ENCODE measurements at places on chromosomes 1 and 21.

DNA sequence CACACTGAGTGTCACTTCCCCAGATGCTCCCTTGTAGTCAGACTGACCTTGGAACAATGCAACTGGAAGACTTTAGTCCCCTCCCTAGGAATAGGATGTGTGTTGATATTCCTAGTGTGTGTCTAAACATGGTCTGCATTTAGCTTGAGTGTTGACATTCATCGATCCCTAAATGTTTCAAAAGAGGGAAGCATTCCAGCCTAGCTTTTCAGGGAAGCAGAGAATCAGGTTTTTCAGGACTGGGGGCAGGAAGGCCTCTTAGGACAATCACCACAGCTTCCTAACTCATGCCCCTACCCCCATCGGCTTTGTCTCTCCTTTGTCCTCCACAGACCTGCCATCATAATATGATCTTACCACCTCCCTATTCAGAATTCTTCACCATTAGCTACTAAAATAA lies 43.4 kb downstream of the NMNAT2 start:
- DNase-seq, result no peak

- DNase-seq, result peak; percentile 97
These were observed at the start of gene ZC3H12A for GRCh38 chr1:37474046-37474696. Gene ZC3H12A, plus strand, starts transcription at chr1:37474580. Its CDS starts 917 bp downstream, at chr1:37475497.

- DNase-seq, result no peak
These were observed 158.1 kb downstream of the VAV3 start for GRCh38 chr1:107806902-107807301.

- DNase-seq, result no peak
These were observed 62.6 kb upstream of the ACOT11 start for GRCh38 chr1:54485416-54485815.

GRCh38 chr1:53896635-53897229 lies 2.7 kb downstream of the DIO1 start:
- DNase-seq, result peak; percentile 91

DNA sequence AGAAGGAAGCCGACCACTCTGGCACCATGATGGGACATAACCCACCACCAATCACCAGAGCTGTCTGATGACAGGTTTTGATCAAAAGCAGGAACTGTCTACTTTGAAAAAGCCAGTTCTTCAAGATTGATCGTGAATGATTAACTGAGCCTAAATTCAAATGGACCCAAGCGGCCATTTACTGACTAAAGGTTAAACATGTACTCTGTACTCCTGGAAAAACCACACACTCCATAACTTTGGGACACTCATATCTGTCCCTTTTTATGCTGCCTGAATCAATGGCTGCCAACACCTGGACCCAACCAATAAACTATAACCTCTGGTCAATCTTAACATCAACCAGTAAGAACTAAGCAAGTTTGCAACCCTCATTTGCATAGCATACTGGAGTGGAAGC lies 206.6 kb downstream of the URB2 start:
- DNase-seq, result no peak

- DNase-seq, result no peak
These were observed 20.4 kb downstream of the KIAA1614 start for GRCh38 chr1:180933141-180933540.

DNA sequence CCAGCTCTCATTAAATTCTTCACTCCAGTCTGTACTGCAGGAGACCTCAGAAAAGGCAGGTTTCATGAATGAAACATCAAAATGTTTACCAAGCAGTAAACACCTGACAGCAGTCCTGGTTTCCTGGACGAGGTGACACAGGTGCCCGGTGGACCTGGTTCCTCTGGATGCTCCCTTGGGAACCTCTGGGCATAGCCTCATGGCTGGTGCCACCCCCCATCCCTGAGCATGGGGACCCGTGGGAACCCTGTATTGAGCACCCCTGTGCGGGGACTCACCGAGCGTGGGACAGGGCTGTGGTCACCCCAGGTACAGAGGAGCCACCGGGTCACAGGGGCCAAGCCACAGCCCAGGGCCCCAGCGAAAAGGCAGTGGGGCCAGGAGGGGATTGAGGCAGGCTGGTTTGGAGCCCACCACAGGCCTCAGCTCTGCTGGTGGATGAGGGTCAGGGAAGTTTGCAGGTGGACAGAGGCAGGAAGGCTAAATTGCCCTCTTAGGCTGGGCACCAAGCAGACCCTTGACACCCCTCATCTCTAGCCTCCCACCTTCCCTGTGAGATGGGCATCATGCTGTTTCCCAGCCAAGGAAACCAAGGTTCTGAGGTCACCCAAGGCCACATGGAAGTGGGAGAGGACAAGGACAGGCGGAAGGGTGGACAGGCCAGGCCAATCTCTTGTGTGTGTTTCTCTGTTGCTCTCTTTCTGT lies 158.4 kb downstream of the PTPRU start:
- DNase-seq, result no peak

DNA sequence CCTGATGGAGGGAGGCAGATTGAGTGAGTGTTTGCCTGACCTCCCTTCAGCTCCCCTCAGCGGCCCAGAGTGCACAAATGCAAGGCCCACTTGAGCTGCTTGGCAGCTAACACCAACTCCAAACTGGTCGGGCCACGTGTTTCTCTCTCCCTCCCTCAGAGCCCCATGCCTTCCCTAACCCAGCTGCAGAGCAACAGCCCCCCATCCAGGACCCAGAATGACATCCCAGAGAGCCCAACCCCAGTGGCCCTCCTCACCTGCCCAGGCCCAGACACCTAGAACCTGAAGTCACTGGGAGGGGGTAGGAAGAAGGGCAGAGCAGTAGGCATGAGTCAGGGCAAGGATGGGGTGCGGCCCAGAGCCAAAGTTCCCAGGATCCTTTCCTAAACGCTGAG lies 789 bp upstream of the S100A14 start:
- no peak for DNase-seq

DNA sequence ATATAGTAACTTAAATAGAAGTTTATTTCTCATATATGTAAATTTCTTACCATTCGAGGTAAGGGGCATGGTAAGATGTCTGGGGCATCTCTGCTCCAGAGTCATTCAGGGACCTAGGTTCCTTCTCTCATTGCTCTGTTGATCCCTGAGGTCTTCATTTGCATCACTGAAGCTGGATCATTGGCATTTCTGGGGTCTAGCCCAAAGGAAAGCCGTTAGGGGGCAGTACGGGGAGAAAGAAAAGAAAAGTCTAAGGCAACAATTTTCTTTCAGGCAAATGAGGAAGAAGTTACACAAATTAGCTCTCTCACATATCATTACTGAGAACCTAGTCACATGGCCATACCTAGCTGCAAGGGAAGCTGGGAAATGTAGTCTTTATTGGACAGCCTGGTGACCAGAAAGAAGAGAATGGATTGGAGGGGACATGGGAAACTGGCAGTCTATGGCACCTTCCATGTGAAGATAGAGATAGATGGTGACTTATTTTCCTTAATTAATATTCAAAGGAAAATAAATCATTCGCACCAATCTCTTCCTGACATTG lies 10.2 kb upstream of the SUSD4 start:
- DNase-seq, result no peak

DNA sequence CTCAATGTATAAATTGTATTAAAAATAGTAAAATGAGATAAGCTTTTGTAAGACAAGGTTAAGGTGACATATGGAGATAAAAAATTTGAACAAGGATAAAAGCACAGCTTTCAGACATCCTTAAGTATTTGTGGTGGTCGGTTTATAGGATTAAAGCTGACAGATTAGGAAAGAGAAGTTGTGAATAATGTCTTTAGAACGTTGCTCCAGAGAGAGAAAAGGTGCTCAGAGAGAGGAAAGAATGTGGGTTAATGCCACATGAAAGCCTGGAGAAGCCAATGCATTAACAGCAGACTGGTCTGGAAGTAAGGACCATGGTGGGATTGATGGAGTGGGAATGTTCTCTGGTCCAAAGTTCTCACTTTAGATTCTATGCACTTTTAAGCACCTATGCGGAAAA lies 44.8 kb downstream of the ATP6V1G3 start:
- DNase-seq, result no peak

DNA sequence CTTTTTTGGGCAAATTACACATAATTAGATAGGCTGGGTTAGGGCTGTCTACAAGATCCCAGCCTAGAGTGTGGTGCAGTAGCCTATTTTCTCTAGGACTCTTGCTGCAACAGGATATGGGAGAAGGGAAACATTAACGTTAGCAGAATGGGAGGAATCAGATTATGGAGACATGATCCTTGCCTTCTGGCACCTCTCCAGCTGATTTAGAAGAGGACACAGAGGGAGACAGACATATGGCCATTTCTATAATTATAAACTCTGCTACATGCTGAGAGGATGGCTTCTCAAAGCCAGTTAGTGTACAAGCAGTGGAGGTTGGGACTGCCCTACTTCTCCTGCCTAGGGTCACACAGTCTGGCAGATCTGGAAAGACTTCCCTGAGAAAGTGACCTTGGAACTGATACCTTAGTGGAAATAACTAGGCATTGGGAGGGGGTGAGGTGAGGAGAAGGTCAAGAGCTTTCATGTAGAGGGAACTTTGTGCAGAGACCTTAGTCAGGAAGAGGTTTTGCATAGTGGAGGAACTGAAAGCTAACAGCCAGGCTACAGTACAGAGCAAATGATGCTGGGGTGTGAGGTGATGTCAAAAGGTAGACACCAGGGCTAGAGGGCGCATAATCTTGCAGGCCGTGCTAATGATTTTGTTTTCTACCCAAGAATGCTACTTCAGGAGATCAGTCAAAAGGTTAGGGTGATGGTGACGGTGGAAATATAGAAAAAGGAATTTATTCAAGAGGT lies 1.2 kb upstream of the CD1D start:
- no peak for DNase-seq

GRCh38 chr1:159040206-159040605 lies 30.5 kb downstream of the IFI16 start:
- DNase-seq, result peak; percentile 61

DNA sequence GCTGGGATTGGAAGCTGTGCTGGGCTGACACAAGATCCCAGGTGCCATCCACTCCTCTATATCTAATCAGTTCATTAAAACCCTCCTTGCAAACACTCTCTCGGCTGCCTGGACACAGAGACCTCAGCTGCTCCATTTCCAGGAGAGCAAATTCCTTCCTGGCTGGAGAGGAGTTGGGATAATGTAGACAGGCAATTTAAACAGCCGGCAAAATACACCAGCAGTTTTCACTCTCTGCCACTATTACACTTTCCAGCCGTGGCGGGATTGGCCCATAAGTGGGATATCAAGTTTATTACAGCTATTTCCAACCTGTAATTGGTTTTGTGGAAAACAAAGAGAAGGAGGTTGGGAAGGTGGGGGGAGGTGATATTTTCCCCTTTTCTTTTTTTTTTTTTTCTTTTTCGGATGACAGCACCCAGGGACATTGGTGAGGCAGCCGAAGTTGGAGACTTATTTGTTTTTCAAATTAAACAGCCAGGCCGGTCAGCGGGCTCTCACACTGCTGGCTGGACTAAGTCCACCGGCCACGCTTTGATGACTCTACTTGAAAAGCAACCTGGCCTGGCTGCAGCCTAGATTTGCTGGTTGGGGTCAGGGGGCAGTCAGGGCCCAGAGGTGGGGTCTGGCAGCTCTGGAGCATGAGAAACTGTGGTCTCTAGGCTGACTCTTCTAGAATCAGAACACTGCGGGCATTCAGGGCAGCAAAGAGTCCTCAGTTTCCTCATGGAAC lies 177.4 kb downstream of the IGSF21 start:
- DNase-seq, result no peak

- DNase-seq, result peak; percentile 44
These were observed 62.4 kb downstream of the CD247 start for GRCh38 chr1:167455786-167456446.

DNA sequence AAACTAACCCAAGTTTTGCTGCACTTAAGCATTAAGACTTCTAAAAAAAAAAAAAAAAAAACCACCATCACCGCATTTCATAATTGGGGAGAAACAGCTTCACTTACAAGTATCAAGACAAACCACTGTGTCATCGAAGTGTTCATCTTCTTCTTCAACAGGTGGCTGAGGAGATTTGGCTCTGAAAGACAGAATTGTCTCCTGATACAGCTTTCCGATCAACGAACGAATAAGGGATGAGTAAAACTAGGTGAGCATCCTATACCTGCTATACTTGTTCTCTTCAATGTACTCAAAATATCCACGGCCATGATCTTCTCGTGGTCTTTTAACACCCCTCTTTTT lies 2.0 kb downstream of the HNRNPU start:
- DNase-seq, result peak; percentile 45

DNA sequence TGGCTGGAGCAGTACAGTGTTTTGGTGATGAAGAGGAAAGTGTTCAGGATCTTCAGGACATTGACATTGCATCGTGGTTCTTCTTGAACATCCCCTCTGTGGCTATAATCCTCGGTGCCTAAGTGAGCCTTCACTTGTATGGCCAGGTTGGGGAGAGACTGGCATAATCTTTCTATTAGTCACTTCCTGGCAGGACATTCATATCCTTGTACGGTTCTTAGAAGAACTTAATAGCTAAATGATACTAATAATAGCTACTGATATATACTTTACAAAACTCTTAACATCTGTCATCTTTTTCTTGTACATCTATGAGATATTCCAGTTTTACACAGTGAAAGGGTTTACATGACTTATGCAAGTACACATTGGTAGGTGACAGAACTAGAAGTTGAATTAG lies 35.8 kb downstream of the CELF3 start:
- peak; percentile 30 for DNase-seq

GRCh38 chr1:22447621-22448111 lies 4.0 kb upstream of the ZBTB40 start:
- DNase-seq, result peak; percentile 83

DNA sequence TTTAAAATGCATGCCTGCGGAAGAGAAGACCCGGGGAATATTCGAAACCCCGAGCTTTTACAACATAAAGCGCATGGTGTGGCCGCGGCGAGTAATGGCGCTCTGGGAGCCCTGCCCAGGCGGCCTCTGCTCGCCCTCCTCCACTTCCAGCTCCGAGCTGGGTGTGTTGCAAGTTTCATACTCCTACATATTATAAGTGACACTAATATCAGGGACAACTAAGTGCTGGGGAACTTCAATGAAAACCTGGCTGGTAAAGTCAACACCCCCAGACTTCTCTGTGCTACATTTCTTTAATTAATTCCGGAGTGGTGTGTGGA lies 11.8 kb downstream of the SIM2 start:
- no peak for DNase-seq

DNA sequence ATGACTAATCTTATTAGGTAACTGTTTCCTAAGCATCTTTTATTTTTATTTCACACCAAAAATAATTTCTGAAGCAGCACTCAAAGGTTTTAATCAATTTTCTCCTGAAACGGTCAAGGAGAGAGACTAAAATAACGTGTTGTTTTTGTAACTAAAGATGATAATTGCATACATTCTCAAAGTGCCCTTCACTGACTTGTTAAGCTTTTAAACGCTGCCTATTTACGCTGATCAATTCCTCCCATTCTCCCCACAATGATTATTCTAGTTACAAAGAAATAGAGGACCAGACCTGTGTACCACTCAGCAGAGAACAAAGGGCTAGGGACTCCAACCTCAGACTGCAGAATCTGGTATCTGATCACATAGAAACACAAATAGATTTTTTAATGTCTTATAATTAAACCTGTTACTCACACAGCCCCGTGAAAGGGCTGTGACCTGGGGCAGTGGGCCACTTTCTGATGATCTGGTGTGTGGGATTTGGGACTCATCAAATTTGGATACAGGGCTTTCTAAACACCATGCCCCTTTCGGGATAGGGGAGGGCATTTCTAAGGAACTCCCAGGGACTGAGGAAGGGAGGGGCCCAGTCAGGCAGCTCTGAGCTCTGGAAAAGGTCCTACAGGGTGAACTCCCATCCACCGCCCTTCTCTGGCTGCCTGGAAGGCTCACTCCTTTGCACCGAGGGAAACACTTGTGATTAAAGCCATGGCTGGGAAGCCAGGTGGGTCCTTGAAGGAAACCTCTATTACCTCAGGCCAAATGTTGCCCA lies 65.2 kb downstream of the BCAR3 start:
- no peak for DNase-seq

- DNase-seq, result no peak
These were observed 143.5 kb upstream of the HNRNPU start for GRCh38 chr1:245007852-245008251.

GRCh38 chr1:70039485-70039884 lies 165.9 kb downstream of the LRRC40 start:
- DNase-seq, result no peak
